Substantia nigra (tissue), 51 donors: ENCODE measurements at places on chromosomes 1 and 21.

GRCh38 chr1:31822766-31823165 is 6.9 kb upstream of the SPOCD1 start:
- no peak for DNase-seq

- DNase-seq = no peak
Measured at GRCh38 chr1:242128951-242129502, 130.1 kb upstream of the MAP1LC3C start.

- DNase-seq = no peak
Measured at GRCh38 chr1:150080784-150081183, 13.2 kb downstream of the VPS45 start.

- no peak for DNase-seq
Measured at GRCh38 chr1:10767282-10767681, 29.2 kb downstream of the CASZ1 start.

- DNase-seq = no peak
Measured at GRCh38 chr1:91790392-91790791, 95.6 kb downstream of the TGFBR3 start.
